ENCODE measurements at places on chromosomes 3 and 15.

DNA sequence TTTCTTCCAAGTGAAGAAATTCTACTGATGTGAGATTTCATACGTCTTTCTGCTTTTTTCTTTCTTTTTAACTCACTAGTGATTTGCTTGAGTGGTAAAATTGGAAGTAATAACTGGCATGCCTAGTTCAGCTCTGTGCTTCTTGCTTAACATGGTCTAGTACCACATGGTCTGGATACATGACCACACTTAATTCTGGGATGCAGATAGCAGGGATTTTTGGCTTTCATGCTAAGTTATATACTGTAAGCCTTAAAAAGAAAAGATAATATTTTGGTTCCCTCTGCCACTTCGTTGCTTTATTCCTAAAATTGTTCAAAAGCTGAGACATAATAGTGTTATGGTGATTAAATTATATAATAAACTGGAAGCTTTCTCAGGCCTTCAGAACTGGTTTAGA lies 174.3 kb downstream of the OXSM start:
- DNase-seq, result no peak
- no peaks in the 10 kb centered on the region for H3K4me1 ChIP-seq
- H3K27me3 ChIP-seq, result no peaks in the 10 kb centered on the region
- H3K4me3 ChIP-seq, result no peak overlapping the region
- H3K36me3 ChIP-seq, result no peaks in the 10 kb centered on the region
- H3K27ac ChIP-seq, result no peak overlapping the region

DNA sequence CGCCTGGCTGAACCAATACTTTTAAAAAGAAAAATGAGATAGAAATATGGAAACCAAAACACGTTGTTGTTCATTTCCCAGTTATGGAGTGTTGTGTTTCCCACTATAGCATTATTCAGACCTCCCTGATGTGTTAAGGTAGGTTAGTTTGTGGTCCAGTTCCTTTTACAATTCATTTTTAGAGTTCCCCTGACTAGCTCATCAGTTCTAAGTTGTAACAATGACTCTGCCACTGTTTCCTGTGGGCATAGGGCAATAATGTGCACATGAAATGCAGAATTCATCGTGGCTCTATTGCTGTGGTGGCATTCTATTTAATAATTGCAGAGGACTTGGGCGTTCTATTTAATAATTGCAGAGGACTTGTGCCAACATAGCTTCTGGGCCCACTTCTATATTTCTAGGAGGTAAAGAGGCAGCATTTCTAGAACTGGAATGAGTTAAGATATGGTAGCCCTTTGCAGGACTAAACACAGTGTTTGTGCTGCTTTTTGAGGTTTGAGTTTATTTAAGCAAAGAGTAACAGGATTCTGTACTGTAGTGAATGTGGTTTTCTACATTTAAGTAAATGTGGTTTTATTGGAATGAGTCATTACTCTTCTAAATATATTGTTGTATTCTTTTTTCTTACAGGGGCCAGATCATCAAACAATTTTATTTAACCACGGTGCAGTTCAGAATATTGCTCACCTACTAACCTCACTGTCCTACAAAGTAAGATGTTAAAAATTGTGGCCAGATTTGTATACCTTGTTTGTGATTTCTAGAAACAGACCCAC lies 47.5 kb downstream of the ARMC8 start:
- H3K27ac ChIP-seq, result no peak overlapping the region
- H3K27me3 ChIP-seq, result no peaks in the 10 kb centered on the region
- no peak overlapping the region for H3K4me3 ChIP-seq

- no peaks in the 10 kb centered on the region for H3K27me3 ChIP-seq
- peaks cover 5% of the 10 kb centered on the region for H3K36me3 ChIP-seq
- H3K4me1 ChIP-seq, result peaks cover 3% of the 10 kb centered on the region
- no peak for DNase-seq
- H3K4me3 ChIP-seq, result no peak overlapping the region
These were observed 304.8 kb upstream of the CTDSPL start for GRCh38 chr3:37556789-37557301.

DNA sequence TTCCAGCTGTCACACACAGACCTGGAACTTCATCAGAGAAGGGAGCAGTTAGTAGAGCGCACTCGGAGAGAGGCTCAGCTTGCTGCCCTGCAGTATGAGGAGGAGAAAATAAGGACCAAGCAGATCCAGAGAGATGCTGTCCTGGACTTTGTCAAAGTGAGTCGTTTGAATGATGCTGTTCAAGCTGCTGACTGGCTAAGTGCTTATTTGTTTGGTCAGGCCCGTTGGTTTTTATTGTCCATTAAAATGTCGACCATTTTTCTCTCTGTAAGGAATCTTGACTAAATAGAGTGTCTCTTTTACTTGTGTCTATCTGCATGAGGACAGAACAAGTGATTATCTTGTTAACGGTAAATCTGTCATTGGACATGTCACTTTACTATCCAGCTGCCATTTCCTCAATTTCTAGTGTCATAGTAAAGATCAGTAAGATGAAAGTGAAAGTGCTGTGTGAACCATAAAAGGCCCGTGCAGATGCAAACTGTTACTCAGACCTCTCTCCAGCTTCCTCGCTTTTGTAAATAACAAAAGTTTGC lies 56.9 kb downstream of the LRCH3 start:
- no peak overlapping the region for H3K4me3 ChIP-seq
- H3K4me1 ChIP-seq, result peaks cover 2% of the 10 kb centered on the region
- peak; percentile 41 for DNase-seq
- H3K36me3 ChIP-seq, result peaks cover 8% of the 10 kb centered on the region
- no peaks in the 10 kb centered on the region for H3K27me3 ChIP-seq

DNA sequence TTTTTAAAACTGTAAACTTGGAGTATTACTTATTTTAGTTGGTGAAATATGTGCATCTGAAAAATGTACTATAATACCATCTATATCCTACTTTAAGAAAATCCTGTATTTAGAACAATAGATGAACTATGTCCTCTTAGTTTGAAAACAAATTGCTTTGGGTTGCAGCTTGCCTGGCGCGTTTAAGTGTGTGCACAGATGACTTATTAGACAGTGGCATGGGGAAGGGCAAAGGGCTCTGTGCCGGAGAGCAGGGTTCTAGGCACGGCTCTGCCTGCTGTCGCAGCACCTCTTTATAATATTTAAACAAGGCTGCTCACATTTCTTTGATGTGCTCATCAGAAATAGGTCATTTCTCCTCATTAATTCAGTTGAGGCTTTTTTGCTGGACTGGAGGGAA lies 10.0 kb downstream of the PXK start:
- H3K4me3 ChIP-seq, result no peak overlapping the region
- H3K27ac ChIP-seq, result no peak overlapping the region
- H3K4me1 ChIP-seq, result no peaks in the 10 kb centered on the region

GRCh38 chr3:40169983-40170382 lies 139.5 kb upstream of the EIF1B start:
- no peak overlapping the region for H3K4me3 ChIP-seq
- peaks cover 2% of the 10 kb centered on the region for H3K4me1 ChIP-seq
- no peaks in the 10 kb centered on the region for H3K36me3 ChIP-seq

DNA sequence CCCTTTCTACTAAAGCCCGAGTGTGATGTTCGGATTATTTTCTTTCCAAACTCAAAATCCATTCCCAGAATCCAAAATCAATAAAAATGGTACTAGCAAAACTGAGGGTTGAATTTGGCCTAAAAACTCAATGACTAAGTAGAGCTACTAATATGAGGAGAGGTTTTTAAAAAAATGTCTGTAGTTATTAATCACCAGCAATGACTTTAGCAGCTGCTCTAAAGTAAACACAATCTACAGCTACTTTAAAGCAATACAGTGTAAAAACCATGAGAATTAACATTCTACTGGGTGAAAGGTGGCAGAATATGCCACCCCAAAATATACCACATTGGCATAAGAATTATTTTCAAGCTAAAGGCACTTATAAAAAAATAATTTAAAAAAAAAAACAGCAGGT lies 23.5 kb downstream of the FHIT start:
- no peak overlapping the region for H3K4me3 ChIP-seq
- no peaks in the 10 kb centered on the region for H3K36me3 ChIP-seq
- DNase-seq, result no peak
- no peak overlapping the region for H3K27ac ChIP-seq
- H3K4me1 ChIP-seq, result no peaks in the 10 kb centered on the region

DNA sequence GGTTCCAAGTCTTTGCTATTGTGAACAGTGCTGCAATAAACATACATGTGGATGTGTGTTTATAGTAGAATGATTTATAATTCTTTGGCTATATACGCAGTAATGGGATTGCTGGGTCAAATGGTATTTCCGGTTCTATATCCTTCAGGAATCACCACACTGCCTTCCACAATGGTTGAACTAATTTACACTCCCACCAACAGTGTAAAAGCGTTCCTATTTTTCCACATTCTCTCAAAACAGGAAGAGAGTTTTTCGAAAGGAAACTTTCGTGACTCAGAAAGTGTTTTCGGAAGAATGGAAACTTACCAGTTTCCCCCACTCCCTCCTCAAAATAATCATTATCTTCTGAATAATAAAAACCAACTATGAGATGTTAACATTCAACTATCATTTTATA lies 205.8 kb downstream of the ALCAM start:
- no peaks in the 10 kb centered on the region for H3K36me3 ChIP-seq
- no peak overlapping the region for H3K4me3 ChIP-seq
- H3K27me3 ChIP-seq, result no peaks in the 10 kb centered on the region
- H3K4me1 ChIP-seq, result no peaks in the 10 kb centered on the region
